ENCODE measurements at places on chromosomes 1 and 21.

DNA sequence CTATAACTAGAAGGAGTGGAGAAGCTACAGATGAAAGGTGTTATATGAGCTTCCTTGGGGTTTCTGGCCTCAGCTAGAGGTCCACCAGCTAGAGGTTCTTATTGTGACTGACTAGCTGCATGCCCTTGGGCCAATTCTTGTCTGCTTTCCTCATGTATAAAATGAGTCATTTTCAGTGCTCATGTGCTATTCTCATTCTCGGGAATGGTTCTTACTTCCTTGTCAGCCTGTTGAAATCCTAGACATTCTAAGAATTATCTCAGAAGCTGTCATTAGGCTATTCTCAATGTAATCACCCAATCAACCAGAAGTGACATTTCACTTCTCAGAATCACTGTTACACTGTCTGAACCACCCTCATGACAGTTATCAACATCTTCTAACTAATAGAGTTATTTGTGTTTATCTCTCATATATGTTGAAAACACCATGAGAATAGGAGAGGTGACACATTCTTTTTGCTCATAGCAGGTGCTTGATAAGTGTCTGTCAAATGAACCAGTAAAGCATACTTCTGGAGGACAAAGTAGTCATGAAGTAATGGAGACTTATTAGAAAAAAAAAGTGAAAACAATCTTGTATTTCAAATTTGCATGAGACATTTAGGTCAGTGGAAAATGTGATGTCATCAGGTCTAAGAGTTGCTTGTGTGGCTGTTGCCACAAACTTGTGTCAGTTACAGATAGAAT, 122.8 kb upstream of the IVNS1ABP start:
- DNase-seq, result peak; percentile 82

DNA sequence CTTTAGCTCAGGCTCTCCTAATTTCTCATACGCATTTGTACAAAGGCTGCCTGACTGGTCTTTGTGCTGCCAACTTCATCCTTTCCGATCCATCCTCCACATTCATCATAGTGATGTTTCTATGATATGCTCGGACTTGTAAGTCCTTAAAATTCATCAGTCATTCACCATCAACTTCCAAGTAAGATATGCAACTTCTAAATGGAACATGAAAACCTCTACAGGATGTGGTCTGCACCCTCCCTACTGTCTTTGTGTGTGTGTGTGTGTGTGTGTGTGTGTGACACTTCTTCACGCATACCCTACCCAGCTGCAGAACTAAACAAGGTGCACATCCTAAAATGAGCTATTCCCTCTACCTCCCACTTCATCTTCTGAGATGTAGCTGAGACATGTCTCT, 397.9 kb upstream of the NR5A2 start:
- no peak for DNase-seq

GRCh38 chr1:204662530-204662929, 23.0 kb downstream of the LRRN2 start:
- DNase-seq, result no peak

GRCh38 chr1:219794085-219794743, 134.1 kb downstream of the SLC30A10 start:
- DNase-seq, result no peak

DNA sequence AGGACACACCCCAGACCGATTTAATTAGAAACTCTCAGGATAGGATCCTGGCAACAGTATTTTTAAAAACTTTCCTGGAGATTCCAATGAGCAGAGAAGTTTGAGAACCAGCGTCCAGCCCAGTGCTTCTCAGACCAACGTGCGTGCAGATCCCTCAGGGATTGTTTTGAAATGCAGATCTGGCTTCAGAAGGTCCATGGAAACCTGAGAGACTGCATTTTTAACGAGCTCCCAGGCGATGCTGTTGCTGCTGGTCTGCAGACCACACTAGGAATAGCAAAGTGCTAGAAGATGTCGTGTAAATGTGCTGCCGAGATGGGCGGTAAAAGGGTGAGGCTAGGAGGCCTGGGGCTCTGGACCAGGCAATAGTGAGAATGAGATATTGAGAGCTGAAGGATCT, 18.4 kb upstream of the CASQ1 start:
- DNase-seq, result no peak

DNA sequence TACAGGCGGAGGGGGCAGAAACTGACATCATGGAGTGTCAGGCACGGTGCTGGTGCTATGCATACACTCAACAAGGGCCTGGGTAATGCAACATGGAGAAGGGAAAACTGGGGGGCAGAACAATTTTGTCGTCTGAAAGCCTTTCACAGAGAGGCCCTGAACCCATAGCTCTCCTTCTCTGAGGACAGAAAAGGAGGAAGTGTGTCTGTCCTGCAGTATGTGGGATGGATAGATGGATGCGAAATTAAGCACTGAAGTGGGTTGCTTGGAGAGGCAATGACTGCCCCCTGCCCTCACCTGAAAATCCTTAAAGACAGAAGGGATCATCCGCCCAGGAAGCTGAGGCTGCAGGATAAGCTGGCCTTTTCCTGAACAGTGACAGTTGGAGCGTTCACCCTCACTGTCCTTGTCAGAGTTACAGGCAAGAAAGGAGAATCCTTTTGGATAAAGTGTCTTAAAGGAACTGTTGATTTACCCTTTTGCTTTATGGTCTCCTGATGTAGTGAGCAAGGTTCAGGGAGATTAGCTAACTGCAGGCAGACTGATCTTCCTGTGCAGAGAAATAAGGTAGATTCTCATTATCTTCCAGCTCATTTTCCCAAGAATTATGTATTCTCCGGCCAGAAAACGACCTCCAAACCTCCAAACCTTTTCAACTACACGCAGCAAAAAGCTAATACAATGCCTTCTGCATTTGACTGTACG, 1.6 kb upstream of the FAM20B start:
- no peak for DNase-seq

- no peak for DNase-seq
Measured at GRCh38 chr1:84164161-84164560, 20.1 kb downstream of the PRKACB start.

- no peak for DNase-seq
Measured at GRCh38 chr1:78033797-78034172, 12.0 kb upstream of the GIPC2 start.

DNA sequence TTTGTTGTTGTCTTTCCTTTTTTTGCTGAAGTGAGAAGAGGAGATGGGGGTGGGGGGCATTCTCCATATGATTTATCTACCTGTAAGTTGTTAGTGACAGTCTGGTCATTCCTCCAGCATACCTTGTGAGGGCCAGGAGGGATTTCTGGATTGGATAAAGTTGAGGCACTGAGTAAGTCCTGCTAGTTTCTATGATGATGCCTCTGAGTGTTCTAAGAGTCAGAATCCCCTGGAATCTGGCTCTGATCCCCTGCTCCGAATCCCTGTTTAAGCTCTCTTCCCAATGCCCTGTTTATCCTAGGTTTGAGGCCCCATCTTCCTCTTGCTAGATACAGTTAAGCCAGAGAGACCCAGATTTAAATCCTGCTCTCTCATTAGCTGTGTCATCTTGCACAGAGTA, 83.2 kb upstream of the HOOK1 start:
- no peak for DNase-seq

DNA sequence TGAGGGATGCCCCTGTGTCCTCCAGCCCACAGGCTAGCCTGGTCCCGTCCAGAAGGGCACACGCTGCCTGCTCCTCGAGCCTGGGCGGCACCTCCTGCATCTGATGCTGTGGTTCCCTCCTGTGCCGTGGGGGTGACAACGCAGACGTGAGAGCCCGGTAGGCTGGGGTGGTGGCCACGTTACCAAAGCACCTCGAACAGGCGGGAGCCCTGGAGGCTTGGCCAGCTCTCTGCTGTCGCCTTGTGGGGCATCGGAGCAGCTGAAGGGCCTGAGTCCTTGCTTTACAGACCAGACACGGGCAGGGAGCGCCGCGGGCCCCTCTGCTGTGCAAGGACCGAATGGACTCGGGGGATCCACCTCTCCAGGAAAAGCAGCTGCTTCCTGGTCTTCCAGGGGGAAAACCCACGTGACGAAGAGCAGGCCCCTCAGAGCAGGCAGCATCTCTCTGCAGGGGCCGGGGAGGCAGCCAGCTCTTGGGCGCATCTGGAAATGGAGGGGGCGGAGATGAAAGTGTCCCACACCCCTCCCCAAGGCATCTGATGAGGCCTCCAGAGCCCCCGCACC, 133.3 kb downstream of the NPHP4 start:
- DNase-seq, result no peak

GRCh38 chr1:158146739-158147138, 34.0 kb upstream of the CD1D start:
- DNase-seq, result no peak

DNA sequence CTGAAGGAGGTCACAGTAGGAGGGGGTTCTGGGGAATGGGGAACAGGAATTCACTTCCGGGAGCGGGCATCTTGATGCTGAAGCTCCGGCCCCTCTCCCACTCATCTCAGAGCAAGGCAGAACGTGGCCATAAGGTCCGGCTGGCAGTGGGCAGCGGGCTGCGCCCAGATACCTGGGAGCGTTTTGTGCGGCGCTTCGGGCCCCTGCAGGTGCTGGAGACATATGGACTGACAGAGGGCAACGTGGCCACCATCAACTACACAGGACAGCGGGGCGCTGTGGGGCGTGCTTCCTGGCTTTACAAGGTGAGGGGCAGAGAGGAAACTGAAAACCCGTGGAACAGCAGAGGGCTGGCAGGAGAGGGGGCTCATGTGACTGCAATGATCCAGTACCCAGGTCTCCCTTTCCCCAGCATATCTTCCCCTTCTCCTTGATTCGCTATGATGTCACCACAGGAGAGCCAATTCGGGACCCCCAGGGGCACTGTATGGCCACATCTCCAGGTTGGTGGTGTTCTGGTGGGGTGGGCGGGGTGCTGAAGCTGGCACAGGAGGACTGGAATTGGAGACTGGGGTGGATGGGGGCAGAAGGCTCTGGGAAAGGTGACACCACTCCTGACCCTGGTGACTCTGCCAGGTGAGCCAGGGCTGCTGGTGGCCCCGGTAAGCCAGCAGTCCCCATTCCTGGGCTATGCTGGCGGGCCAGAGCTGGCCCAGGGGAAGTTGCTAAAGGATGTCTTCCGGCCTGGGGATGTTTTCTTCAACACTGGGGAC, 3.0 kb downstream of the SLC27A3 start:
- no peak for DNase-seq

DNA sequence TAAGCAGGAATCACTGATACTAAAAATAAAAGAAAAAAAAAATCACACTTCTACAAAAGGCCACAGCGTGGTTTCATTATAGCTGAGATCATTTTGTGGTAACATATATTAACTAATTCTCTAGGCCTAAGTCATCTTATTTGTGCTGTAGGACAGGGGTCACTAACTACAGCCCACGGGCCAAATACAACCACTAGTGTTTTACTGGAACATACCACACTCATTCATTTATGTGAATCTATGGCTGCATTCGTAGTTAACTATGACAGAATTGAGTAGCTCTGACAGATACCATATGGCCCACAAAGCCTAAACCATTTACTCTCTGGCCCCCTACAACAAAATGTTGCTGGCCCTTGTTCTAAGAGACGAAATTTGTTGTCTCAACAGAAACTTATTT, 224.4 kb downstream of the VAV3 start:
- DNase-seq, result no peak

DNA sequence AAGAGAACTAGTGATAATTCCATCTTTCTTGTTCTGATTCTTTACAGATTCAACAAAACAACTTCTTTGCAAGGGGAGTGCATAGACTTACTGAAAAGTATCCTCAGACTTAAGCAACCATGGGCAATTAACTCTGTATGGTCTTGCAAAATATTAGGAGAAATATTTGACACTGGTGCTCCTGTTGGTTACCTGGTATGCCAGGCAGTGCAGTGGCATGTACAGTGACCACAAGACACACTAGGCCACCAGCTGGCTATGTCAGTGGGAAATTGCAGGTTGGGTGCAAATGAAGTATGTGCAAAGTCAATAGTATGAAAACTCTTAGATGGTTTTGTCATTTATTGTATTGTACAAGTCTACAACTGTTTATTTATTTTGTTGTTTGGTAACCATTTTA, 34.5 kb downstream of the EPS15 start:
- DNase-seq, result no peak

DNA sequence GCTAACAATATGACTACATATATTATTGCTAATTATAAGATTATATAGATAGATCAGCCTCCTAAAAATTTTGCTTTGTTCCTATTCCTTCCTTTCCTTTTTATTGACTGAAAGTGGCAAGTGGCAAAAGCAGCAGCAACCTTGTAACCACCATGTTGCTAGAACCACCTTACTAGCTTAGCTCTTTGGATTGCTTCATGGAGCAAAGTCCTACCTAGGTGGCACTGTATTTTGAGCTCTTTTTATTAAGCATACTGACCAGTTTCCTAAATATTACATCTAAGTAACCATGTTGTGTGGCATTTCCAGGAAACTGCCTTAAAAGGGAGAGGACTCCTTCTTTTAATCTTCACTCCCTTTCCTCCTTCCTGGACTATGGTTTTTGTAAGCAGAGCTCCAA, 90.8 kb downstream of the UCHL5 start:
- DNase-seq, result no peak

DNA sequence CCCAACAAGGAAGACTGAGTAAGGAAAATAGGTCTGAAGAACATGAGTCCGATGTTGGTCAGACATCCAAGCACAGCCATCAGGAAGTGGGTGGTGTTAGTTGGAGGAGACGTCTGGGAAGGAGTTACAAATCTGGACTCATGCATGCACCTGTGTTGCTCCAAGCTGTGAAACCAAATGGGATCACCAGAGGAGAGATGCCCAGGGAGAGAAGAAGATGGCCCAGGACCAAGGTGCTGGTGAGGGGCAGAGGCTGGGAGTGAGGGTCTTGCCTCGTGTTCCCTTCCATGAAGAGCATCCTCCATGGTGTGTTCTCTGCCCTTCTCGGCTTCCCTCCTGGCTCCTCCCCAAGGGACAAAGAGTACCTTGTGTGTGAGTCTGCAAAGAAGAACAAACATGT, 405.6 kb downstream of the NPHP4 start:
- DNase-seq, result peak; percentile 11

- no peak for DNase-seq
Measured at GRCh38 chr21:45695086-45695485, 51.6 kb downstream of the PCBP3 start.

DNA sequence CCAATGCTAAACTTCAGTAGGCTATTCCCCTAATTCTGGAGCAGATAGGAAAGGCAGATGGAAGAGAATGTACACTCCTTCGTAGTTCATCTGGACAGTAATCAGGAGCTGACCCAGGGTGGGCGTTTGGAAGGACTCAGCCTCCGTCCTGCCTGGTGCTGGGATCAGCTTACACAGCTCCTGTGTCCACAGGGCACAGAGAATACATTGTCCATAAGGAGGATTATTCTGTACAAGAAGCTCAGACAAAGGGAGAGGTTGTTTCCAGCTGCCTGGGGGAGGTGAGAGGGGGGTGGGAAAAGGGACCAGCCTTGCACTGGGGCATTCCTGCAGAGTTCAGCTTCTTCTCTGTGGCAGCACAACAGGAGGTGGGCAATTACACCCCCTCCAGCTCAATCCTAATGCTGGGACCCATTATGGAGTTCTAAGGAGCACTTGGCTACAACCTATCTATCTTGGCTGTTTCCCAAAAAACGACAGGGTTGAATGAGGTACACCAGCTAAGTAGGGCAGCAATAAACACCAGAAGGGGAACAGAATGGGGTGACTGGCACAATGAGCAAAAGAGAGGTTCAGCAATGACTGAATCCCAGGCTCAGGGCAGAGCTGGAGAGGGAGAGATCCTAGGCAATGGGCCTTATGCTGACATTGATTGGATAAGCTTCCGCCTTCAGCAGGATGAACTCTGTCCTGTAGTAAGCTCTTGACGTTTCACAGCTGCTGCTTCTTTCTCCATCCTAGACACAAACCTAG, 7.4 kb downstream of the MED8 start:
- no peak for DNase-seq

Measured in activated CD8-positive, alpha-beta memory T cell treated with anti-CD3 and anti-CD28 coated beads, Interleukin-2, amount 10 ng/mL, durations not matched to agents 7 days and 5 days (primary cell).